ENCODE measurements at places on chromosomes 6 and 20.

DNA sequence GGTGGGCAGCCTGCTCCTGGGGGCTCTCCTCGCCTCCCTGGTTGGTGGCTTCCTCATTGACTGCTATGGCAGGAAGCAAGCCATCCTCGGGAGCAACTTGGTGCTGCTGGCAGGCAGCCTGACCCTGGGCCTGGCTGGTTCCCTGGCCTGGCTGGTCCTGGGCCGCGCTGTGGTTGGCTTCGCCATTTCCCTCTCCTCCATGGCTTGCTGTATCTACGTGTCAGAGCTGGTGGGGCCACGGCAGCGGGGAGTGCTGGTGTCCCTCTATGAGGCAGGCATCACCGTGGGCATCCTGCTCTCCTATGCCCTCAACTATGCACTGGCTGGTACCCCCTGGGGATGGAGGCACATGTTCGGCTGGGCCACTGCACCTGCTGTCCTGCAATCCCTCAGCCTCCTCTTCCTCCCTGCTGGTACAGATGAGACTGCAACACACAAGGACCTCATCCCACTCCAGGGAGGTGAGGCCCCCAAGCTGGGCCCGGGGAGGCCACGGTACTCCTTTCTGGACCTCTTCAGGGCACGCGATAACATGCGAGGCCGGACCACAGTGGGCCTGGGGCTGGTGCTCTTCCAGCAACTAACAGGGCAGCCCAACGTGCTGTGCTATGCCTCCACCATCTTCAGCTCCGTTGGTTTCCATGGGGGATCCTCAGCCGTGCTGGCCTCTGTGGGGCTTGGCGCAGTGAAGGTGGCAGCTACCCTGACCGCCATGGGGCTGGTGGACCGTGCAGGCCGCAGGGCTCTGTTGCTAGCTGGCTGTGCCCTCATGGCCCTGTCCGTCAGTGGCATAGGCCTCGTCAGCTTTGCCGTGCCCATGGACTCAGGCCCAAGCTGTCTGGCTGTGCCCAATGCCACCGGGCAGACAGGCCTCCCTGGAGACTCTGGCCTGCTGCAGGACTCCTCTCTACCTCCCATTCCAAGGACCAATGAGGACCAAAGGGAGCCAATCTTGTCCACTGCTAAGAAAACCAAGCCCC is 16.0 kb downstream of the SLC2A10 start:
- DNase-seq = no peak

GRCh38 chr6:121765060-121765459 is 329.6 kb downstream of the GJA1 start:
- no peak for DNase-seq

DNA sequence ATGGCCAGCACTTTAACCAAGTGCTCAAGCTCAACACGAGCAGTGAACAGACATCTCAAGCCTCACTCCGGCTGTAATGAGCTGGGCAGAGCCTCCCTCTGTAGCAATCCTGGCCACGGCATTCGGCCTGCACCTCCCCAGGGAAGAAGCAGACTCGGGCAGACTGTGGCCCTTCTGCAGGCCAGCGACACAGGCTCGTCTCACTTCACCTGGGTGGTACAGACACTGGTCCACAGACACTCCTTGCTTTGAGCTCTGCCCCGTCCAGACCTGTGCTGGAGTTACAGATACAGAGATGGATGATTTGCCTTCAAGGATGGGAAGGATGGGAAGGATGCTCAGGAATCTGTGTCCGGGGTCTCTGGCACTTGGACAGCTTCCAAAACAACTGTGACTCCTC is 300.9 kb downstream of the PREX1 start:
- DNase-seq = no peak

DNA sequence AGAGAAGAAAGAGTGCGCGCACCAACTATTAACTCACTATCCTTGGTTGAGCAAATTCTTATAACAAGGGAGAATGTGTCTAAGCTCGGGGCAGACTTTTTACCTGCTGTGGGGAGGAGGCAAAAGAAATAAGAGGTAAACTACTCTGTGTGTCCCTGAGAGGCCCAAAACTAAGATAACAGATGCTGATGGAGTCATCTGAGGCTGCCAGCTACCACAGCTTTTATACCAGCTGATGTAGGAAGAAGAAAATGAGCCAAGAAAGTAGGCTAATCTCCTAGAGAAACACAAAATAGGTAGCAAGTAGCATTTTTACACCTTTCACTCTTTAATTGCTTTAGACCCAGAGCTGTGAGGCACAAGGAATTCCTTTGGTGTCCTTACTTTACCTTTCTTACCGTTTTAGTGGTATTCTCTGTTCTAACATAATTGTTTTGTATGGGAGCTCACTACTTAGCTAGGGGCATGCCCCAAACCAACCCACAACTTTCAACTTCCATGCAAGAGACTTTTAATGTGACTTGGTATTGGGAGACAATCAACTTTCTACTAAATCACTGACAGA is 27.8 kb upstream of the PIM1 start:
- DNase-seq = no peak

Data from A172 (cell line).